NCI-H510A (cell line): ENCODE measurements at places on chromosomes 3 and 15.

DNA sequence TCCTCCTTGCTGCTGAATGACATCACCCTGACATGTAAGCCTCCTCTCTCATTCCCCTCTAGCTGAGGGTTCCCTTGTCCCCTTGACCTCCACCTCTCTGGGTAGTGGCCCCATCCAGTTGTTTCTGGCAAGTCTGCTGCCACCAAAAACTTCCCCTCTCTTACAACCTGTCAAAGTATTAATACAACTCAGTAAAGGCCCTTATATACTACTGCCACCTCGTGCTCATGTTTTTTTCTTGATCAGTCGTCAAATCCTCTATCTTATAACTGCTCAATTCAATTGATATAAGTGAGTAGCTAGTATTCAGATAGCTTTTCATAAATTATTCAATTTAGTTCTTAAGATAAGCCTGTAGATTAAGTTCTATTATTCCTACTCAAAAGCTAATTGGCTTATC is 249.6 kb downstream of the MBNL1 start:
- no peak for DNase-seq

GRCh38 chr3:14845180-14845579 is 26.4 kb downstream of the FGD5 start:
- no peak for DNase-seq

DNA sequence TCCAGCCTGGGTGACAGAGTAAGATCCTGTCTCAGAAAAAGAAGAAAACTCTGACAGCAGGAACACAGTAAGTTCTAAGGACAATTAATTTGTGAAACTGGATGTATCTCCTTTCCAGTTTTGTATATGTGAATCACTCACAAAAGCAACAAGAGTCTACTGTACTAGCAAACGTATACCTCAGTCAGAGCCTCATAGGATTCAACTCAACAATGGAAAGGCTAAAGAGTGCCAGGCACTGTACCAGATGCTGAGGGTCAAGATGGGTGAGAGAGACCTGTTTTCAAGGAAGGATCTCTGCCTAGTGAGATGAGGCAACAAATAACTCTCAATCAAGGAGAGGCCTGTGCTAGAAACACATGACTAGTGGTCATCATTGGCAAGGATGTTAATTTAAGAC is 14.9 kb downstream of the TBL1XR1 start:
- no peak for DNase-seq

GRCh38 chr3:161409069-161409468 is 37.8 kb upstream of the SPTSSB start:
- DNase-seq = no peak

DNA sequence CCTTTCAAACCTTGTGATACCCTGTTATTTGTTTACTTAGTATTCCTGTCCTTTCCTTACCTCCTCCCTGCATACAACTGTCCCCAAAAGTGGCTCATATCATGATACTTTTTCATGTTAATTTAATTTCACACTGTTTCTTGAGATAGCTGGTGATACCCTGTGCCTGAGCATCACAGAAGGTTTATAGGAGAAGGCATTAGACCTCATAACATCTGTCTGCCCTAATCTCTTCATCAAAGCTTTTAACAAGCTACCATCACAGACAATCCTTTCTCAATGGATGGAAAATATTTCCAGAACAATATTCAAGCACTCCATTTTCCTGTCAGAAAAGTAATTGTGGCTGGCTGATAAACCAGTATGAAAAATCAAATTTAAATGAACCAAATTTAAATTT is 81.6 kb downstream of the SSR3 start:
- no peak for DNase-seq

GRCh38 chr15:90035095-90035839 is 34.1 kb downstream of the ZNF710 start:
- DNase-seq = peak; percentile 44

DNA sequence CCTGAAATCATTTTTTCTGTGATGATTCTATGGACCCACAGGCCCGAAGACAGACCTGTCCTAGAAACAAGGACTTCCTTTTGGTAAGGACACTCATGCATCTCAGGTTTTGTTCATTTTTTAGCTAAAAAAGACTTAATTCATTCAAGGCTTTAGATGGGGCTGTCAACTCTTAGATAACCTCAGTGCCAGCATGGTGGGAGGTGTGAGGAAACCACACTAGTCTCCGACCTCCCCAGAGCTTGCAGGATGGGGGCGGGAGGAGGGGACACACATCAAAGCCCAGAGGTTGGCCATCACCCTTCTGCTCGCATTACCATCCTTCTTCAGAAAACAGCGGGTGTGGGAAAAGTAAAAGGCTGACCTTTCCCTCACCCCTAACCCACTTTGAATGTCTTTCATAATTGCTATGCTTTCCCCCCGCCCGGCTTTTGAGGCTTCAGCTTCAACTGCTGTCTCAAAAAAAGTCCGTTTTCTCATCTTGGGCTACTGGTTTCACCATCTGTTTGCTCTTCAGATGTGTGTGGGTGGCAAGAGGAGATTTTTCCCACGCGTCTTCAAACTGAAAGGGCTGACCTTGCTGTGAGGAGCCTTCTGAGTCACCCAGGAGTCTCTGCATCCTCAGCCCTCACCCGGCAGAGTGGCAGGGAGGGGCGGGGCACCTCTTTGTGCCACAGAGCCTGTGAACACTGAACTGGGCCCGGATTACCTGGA is 27.6 kb upstream of the CXCR6 start:
- no peak for DNase-seq

- DNase-seq = no peak
These were observed 76.2 kb downstream of the NR2F2 start for GRCh38 chr15:96406701-96407100.

DNA sequence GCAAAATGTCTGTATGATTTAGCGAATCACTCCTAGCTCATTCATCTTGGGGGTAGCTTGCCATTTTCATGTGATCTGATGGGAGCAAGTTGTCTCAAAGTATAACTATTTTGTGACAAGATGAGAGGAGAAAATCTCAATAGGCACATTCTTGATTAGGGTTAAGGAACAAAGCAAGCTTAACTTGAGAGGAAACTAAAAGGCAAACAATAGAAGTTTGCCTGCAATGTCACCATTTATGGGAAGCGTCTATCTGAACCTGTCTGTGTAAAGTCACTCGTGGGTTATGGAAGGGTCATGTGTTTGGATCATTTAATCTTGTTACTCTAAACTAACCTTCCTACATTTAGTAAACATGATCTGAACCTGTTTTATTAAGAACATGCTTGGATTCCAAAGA is 232.5 kb downstream of the CDIN1 start:
- DNase-seq = no peak

GRCh38 chr3:179871782-179872181 is 165.0 kb downstream of the PEX5L start:
- no peak for DNase-seq

- no peak for DNase-seq
These were observed 102.6 kb downstream of the GMPS start for GRCh38 chr3:155972885-155973584.

DNA sequence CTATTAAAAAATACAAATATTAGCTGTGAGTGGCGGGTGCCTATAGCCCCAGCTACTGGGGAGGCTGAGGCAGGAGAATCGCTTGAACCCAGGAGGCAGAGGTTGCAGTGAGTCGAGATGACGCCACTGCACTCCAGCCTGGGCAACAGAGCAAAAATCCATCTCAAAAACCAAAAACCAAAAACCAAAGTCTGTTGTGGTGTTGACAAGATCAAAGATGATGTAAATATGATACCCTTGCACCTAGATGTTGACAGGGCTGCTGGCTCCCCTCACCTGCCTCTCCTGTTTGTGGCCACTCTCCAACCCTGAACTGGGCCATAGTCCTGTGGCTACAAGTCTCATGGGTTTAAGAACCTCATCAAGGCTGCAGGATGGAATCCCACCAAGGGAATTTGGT is 16.2 kb downstream of the DAPK2 start:
- DNase-seq = no peak

DNA sequence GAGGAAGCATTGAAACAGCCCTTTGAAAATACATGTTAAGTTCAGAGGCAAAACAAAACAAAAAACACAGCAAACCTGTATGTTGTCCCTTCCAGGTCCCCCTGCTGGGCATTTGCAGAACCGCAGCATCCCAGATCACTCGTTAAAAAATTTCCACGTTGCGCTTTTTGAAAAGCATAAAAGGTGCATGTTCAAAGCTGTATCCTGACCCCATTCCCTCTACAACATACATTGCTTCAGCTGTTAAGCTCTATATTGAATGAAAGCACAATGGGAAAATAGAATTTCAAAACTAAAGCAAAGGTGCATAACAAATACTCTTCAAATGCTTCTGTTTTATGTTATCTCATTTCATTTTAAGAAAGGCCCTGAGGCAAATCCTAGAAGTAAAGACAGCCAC is 328.3 kb downstream of the THSD4 start:
- no peak for DNase-seq

DNA sequence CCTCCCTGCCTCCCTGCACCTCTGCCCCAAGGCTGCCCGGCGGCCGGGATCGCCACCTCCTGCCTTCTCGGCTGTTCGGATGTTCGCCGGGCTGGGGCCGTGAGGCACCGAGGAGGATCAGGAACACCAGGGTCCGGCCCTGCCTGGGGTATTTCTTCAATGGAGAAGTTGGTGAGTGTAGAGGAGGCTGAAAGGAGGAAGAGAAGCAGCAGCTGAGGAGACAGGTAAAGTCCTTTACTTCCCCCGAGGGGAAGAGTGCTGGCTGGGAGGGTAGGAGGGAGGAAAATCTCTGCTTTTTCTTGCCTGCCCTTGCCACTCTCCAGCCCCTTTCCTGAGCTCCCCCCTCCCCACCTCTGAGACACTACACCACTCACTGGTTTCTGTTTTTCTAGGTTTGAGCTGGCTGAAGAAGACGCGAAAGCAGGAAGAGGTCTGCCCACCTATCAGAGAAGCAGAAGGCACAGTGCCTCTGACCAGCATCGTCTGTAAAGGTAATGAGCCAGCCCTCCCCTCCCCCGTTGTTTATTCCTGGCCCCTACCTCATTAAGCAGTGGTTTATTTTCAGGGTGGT is 519 bp downstream of the ASB7 start:
- DNase-seq = peak; percentile 1

- no peak for DNase-seq
These were observed 83.1 kb downstream of the MYO5A start for GRCh38 chr15:52445553-52445952.

DNA sequence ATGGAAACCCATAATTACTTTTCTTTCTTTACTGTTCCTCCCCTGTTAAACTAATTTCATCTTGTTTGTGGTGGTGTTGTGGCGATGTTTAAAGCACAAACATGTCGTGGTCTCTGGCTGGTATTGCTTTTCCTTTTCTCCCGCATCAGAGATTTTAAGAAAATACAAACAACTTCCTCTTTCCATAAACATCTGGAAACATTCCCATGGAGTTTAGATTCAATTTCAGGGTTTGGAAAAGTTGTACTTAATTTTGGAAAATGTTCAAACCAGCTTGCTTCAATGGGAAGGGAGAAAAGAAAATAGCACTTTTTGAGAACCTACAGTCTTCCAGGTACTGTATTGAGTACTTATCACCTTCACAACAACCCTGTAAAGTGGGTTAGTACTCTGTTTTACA is 30.4 kb downstream of the STARD9 start:
- DNase-seq = no peak

DNA sequence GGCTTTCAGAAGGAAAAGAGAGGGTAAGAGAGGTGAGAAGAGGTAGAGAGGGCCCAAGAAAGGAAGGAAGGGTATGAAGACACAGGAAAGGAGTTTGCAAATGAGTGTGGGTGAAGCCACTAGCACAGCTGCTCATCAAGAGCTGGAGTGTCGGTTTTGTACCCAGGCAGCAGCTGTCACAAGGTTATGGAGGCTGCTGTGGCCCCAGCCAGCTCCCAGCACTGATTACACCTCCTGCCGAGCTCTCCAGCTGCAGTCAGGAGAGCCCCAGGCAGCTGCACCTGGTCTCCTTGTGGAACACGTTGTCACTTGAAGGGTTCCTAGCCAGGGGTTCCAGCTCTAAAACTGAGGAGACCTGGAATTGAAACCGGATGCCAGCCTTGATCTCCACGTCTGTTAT is 60.4 kb upstream of the CHD2 start:
- DNase-seq = peak; percentile 94

DNA sequence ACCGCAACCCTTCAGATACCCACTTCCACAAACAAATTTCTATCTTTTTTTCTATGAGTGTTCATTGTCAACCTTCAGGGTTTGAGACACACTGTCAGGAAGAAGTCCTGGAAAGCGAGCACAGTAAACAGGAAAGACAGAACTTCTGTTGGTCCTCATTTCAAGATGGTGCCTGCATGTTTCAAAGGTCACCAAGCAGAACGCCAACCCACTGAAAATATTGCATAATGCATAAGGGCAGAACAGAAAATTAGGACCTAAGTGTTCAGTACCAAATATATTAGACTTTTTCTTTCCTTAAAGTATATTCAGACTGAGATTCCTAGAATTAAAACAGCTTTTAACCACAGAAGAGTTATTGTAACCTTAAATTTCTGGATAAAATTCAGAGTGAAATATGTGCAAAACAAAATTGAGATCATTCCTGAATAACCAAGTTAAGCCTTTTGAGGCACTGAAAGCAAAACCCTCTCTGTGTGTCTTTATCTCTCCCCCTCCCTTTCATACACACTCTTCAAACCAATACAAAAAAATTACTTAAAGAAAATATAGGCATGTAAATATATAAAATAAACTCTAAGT is 387.8 kb upstream of the THBS1 start:
- DNase-seq = no peak

GRCh38 chr15:95850837-95851236 is 479.7 kb upstream of the NR2F2 start:
- DNase-seq = no peak

- no peak for DNase-seq
These were observed 389 bp downstream of the APEH start for GRCh38 chr3:49674497-49674983.
